ENCODE measurements at places on chromosomes 4 and X. TPM values are rescaled to one million over a fixed set of nuclear protein-coding genes. Genes with fewer than 3 reads are reported as not detected.

The PQBP1 gene
- 57.0 TPM for total RNA-seq

The GAGE12F gene
- not detected for total RNA-seq

The F8 gene
- 7.9 TPM for total RNA-seq

The F8A3 gene
- 0.99 TPM for total RNA-seq

The DGKK gene
- total RNA-seq, result not detected

The EXOC1L gene
- total RNA-seq, result not detected

The USP17L27 gene
- total RNA-seq, result not detected

The SPANXD gene
- total RNA-seq, result not detected

The SPIN2A gene
- 0.50 TPM for total RNA-seq

The PIN4 gene
- total RNA-seq, result 19.8 TPM

The MAGEA4 gene
- total RNA-seq, result not detected

The FGFBP2 gene
- not detected for total RNA-seq

The TBX22 gene
- total RNA-seq, result not detected

The MCF2 gene
- under 0.01 TPM for total RNA-seq

The PDE5A gene
- 832 TPM for total RNA-seq

Measured in fibroblast of lung (primary cell).